Breast epithelium (tissue), 4 donors: ENCODE measurements at places on chromosomes 6 and 20. TPM values are rescaled to one million over a fixed set of nuclear protein-coding genes. Genes with fewer than 3 reads are reported as not detected.

Gene ENTPD6
- 77.6 TPM for total RNA-seq

Gene PLN
- total RNA-seq: 5.7 TPM

Gene ELOVL2
- total RNA-seq: 11.1 TPM

Gene TRIM27
- total RNA-seq: 106 TPM

Gene CTSZ
- total RNA-seq: 135 TPM

Gene SIRPD
- total RNA-seq: not detected

Gene INSM1
- total RNA-seq: not detected

Gene C6orf141
- 6.1 TPM for total RNA-seq

Gene LY6G6C
- not detected for total RNA-seq

- no peak for DNase-seq
These were observed 24.8 kb downstream of the GRM4 start for GRCh38 chr6:34120953-34121675.

DNA sequence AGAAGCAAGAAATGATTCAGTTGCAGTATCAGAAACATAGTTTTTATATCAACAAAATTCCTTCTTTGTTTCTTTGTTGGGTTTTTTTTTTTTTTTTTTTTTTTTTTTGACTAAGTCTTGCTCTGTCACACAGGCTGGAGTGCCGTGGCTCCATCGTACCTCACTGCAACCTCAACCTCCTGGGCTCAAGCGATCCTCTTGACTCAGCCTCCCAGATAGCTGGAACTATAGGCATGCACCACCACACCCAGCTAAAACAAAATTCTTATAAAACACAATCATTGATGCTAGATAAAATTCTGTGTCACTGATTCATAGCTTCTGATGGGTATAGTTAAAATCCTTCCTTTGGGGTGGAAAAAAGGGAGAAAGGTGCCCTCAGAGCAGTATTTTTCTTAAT is 110.3 kb upstream of the TNFAIP3 start:
- no peak for DNase-seq

DNA sequence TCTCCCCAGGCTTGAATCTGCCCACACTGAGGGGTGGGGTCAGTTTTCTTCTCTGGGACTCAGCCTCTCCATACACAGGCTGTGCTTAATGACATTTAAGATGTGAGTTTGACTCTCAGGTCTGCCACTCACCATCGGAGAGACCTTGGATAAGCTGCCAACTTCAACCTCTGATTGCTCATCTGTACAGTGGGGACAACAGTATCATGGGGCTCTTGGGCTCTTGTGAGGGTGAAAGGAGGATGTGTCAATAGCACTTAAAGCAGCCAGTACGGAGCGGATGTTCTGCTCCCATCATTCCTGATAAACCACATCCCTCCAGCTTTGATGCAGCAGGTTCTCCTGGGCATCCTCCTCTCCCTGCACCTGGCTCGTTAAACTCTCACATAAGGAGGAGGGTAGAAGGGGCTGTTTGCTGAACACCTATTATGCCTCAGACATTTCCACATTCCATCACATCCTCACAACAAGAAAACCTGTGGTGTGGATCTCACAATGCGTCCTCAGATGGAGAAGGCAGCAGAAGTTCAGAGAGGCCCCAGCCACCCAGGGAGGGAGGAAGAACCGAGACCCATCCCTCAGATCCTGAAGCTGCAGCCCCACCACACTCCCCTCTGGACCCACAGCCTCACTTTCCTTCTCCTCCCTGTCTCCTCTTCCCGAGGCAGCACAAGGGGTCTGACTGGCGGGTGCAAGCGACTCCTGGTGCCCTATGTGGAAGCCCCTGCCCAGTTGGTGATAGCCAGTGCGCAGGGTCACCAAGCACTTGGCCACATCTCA is 1.9 kb upstream of the PDYN start:
- no peak for DNase-seq

GRCh38 chr6:33746036-33746600 is 587 bp downstream of the IP6K3 start:
- peak; percentile 31 for DNase-seq

DNA sequence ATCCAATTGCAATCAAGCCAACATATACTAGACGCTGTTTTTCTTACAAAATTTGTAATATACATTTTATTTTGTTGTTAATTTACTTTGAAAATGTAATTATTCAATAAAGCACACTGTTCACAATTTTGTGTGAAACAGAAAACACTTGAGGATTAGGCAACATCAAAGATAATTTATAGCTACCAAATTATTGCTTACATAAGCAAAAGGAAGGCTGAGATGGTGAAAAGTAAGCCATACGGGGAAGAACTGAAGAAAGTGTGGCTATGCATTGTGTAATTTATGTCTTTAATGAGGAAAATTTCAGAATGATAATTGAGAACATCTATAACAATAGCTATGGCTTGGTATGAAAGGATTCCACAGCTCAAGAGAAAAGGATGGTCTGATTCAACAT is 192.0 kb downstream of the RNF144B start:
- DNase-seq: no peak

DNA sequence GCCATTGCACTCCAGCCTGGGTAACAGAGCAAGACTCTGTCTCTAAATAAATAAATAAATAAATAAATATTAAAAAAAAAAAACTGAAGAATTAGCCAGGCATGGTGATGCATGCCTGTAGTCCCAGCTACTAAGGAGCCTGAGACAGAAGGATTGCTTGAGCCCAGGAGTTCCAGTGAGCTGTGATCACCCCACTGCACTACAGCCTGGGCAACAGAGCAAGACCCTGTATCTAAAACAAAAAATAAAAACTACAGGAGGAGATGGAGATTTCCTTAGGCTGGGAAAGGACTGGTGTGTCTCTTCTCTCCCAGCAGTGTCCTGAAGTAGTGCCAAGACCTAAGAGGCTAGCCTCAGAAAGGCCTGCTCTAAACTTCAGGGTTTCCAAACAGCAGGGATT is 8.1 kb upstream of the GTF3C6 start:
- no peak for DNase-seq

DNA sequence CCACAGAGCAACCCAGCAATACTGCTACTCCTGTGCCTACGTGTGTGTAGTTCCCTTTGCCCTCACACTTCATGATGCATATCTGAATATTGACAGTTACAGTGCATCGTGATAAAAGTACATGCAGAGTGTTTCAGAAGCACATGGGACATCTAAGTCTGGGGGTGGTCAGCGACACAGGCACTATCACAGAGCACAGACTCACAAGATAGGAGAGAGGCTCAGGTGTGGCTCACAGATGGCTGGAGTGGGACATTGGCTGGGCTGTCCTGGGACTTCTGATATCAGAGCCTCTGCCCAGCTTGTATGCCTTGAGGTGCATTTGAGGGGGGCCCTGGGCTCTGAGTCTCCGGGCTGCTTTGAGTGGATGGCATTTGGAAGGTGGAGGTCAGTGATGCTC is 227.0 kb upstream of the RNF24 start:
- DNase-seq: no peak

GRCh38 chr6:63760199-63760598 is 124.6 kb downstream of the PHF3 start:
- DNase-seq: no peak

- peak; percentile 80 for DNase-seq
These were observed 67.8 kb upstream of the RALGAPA2 start for GRCh38 chr20:20780127-20780824.

DNA sequence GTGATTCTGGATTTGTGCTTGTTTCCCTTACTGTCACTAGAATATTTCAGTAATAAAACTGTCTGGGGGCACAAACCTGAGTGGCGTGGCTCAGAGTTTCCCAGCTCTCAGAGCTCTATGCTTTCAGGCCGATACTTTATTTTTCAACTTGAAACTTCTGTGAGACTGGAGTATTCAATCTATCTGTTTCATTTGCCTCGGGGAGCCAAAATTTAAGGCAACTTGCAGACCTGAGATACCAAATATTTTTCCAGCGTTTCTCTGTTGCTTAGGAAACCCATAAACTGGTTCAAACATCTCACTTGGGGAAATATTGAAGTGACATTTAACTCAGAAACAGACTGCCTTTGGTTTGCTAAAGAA is 74.7 kb downstream of the SOBP start:
- DNase-seq: no peak
